ENCODE measurements at places on chromosomes 13 and 19.

DNA sequence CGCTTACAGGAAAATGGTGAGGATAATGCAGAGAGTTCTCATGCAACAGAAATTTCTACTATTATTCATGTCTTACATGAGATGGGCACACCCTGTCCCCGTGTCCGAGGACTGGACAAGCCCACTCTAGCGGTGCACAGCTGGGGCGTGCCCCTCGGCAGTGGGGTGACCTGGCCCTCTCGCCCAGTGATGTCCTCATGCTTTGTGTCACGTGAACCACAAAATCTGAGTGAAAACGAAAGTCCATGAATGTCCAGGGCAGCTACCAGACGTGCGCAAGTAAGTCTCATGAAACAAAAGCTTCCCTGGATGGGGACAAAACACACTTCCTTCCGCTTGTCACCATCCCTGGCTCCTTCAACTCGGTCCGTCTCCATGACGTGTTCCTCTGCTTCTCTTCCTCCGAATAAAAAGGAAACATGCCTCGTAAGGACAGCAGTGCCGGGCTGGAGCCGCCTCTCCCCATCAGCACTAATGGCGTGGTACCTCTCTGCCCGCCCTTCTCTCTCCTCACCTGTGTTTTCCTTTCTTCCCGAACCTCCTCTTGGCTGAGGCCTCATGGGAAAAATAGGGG is 45.6 kb downstream of the ANKRD10 start:
- DNase-seq, result no peak

DNA sequence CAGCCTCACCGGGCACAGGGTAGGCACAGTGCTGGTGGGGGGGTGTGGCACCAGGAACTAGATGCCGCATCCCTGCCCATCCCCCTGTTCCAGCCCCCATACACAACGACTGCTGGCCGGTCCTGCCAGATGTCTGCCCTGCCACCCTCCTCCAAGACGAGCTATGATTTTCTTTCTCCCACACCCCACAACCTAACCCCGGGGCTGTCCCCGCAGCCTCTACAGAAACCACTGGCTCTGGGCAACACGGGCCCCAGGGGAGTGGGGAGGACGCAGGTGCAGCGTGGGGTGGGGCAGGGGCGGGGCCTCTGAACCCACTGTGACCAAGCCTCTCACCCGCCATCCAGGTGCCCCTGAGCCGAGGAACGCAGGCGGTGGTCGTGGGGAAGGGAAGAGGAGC is 15.5 kb downstream of the PGLS start:
- DNase-seq, result no peak

DNA sequence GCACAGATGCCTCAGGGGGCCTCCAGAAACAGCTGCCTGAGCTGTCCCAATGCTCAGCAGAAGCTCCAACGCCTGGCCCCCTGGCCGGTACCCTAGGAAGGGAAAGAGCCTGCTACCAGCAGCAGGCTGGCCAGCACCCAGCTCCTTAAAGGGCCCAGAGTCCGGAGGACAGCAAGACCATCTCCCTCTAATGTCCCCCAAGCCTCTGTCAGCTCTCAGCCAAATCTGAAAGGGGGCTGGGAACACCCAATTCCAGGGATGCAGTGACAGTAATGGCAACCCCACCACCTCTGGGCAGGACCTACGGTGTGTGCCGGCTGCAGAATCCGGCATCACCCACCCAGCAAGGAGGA is 4.2 kb downstream of the PPP6R1 start:
- DNase-seq, result no peak

- DNase-seq, result no peak
These were observed 234.3 kb upstream of the STARD13 start for GRCh38 chr13:33519561-33520467.

DNA sequence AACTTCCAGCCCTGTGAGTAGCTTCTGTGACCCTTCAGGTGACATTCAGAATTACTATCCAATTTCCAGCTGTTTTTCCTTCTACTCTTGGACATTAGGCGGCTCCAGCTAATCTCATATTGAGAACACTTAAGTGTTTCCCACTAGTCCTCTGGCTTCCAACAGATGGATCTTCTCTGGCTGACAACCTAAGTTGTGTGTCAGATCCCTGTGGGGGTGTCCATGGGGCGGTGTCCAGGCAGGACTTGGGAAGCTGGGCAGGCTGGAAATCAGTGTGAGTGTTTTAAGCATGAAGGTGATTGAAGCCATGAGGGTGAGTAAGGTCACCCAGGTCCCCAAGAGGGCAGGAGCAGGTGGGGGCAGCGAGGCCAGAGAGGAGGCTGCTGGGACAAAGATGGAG is 10.1 kb downstream of the CNOT3 start:
- no peak for DNase-seq

DNA sequence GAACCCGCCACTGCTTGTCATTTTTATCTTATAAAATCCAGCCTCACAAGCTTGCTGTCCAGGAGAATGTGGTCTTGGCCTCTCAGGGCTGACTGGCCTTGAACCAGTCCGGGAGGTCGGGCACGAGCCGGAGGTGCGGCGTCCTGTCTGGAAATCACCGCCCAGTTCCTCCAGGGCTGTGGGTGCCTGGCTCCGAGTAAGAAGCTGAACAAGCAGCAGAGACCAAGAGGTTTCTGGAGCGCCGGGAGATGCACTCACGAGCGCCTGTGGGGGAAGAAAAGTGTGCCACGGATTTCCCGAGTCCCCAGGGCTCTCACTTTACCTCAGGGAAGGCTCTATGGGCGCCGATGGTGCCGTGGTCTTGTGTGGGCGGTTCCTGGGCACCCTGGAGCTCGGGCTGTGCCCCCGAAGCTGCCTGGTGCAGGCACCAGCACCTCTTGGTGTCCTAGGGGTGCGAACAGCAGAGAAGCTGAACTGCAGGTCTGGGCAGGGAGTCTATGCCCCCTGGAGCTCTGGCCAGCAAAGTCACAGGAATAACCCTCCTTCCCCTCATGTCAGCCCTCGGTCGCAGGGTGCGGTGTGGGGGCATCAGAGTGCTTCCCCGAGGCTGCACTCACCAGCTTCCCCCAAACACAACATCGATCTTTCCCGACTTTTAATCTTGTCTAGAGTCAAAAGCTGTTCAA is 50.0 kb downstream of the GAS6 start:
- DNase-seq, result no peak

GRCh38 chr13:108034909-108035410 is 180.4 kb downstream of the LIG4 start:
- no peak for DNase-seq

DNA sequence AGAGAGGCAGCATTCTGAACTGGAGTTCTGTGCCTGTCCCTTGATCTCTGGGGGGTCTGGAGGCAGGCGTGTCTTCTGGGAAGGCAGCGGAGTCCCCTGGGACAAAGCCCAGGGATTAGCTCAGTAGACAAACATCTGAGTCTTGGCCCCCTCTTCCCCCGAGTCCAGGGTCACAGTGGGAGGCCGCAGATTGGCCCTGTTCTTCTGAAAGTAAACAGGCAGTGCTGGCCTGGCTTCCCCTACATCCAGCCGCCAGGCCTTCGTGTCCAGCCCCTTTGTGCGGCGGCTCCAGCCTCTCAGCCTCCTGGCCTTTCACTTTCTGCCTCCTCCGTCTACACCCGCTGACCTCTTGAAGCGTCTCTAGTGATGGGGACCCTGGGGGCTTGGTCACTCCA is 989 bp downstream of the NFILZ start:
- DNase-seq, result no peak

- DNase-seq, result no peak
These were observed 10.2 kb downstream of the OXGR1 start for GRCh38 chr13:96984051-96984508.

Data from NCI-H2081 treated with DMSO at 0.1 percent for 48 hours (cell line).